ENCODE measurements at places on chromosomes 16 and 17. TPM values are rescaled to one million over a fixed set of nuclear protein-coding genes. Genes with fewer than 3 reads are reported as not detected.

DNA sequence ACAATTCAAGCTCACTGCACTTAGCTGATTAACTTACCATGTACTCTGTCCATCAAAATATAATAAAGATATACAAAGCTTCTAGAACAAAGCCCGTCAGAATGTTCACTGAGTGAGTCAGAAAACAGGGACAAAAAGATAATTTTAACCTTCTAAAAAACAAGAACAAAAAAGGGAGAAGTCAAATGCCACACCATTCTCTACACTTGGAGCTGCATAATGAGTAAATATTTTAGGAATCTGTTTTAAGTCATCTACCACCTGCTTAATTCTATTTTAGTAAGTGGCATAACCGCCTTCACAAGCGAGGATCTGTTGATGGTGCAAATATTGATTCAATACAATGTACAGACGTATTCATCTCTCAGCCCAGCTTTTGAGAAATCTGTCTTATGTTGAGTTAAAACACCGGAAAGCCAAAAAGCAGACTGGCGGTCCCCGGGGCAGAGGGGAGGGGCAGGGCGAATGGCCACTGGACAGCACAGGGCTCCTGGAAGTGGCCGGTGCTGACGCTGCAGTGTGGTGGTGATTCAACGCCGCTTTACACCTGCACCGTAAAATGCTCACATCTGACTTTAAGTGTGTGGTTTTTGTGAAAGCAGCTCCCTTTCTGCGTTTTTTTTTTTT lies 20.1 kb downstream of the RAB40B start:
- DNase-seq = no peak

The TBC1D3K gene
- not detected for total RNA-seq

DNA sequence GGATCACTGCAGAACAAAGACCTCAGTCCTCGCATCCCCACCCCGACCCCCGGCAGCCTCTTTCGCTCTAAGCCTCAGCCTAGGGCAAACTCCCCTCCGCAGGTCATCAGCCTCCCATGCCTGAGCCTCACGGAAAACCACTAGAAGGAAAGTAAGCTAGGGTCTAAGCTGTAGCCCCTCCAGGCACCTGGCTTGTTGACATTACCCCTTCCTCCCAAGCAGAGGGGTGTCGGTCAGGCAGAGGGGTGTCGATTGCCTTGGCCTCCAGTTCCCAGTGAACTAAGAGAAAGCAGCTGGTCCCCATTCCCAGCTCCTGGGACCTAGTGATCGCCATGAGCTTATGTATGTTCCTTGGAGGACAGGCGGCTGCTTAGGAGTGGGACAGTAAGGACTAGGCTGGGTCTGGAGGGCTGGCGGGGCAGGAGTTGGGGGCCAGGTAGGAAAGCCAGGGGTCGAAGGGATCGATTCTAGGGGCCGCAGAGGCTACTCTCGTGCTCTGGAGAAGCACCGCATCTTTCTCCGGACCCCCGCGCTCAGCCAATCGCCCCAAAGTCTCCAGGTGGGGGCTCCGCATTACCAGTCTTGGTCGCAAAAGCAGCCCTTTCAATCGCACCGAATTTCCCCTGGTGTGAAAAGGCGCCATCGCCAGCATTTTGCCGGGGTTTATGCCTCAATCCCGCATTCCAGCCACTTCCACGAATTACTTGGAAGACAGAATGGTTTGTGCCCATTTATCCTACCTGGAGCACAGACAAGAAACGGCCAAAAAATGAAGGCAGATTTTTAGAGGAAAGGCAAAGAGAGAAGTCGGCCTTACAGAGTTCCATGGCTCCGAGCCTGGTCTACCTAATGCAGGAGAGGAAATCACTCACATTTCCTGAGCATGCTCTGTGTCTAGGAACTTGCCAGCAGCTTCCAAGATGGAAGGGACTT lies 21.3 kb upstream of the HOXB13 start:
- no peak for DNase-seq

GRCh38 chr17:69480245-69480644 lies 65.7 kb downstream of the MAP2K6 start:
- no peak for DNase-seq

DNA sequence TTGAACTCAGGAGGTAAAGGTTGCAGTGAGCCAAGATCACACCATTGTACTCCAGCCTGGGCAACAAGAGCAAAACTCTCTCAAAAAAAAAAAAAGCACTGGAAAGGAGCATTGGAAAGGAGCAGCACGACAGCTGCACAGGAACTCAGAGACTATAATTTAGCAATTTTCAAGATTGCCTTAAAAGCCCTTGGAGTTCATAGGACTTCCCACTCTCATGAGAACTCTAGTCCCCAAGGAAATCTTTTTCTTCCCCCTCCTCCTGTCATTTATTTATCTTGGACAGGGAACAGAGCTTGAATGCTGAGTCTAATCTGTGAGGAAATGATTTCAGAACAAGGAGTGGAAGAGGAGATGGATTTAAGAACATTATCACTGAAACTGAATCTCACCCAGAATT lies 69.0 kb downstream of the PLXDC1 start:
- no peak for DNase-seq

DNA sequence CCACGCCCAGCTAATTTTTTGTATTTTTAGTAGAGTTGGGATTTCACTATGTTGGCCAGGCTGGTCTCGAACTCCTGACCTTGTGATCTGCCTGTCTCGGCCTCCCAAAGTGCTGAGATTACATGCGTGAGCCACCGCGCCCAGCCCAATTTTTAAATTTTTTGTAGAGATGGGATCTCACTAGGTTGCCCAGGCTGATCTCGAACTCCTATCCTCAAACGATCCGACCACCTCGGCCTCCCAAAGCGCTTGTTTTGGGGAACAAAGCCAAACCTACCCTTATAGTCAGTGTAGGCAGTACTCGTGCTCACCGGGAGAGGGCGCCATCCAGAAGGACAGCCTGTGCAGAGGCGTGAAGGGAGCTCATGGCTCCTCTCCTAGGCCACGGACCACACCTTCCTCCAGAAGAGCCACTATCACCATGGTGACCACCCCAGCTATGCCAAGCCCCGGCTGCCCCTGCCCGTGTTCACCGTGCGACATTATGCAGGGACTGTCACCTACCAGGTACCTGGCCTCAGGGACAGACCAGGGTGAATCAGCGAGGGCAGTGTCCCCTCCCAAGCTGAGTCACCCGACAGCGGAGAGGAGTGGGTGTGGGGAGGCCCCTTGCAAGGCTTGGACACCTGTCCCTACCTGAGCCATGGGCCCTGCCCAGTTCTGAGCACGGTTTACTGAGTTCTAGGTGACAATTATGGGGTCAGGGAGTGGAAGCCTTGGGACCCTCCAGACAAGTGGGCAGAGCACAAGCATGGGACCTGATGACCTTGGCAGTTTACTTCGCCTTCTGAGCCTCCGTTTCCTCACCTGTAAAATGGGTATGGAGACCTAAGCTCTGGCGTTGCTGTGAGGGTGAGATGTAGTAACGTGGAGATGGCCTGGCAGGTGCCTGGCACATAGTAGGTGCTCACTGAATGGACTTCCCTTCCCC lies 13.7 kb downstream of the MYO15B start:
- DNase-seq = peak; percentile 87

The PRSS22 gene
- total RNA-seq = not detected

DNA sequence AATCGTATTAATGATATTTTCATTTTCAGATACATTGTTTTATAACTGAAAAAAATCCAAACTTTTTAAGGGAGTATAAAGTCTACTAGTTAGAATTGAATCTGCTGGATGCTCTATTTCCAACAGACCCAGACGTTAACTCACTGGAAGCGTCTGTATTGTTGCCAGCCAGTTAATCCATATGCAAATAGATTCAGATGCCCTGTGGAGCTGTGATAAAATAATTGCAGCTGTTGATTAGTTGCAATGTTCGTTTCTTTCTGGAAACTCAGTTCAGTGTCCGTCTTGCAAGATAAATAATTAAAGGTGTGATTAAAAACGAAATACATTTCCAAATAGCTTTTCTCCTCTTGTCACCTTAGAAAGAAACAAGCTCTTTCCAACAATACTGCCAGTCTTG lies 5.1 kb upstream of the GNA13 start:
- no peak for DNase-seq
